ENCODE measurements at places on chromosomes 2 and 18.

DNA sequence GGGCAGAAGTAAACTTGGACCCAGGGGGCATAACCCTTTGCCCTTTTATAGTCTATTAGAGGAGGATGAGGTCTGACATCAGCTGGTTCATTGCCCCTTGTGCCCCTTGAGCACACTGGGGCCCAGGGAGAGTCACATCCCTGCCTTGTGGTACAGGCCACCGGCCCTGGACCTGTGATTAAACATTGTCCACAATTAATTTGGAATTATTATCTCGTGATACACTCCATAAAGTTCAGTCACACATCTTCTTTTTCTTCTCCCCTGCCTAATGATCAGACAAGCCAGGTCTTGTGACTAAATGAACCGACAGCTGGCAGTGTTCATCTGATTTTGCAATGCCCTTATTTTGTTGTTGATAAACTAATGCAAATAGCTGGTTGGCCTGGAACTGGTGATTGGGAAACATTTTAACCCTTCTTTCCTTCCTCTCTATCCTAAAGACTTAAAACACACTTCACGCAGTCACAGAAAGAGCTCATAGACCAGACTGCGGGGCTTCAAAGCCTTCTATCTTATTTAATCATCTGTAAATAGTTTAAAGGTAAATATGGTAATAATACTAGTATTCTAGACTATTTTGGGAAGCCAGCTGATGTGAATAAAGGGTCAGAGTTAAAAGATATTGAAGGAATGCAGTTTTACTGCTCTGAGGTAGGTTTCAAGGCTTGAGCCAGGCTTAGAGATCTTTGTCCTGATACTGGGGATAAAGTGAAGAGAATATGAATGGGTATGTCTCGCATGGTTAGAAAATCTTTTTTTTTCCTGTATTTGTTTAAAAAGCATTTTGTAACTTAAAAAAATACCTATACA, 13.4 kb downstream of the IL1R1 start:
- no peak for DNase-seq

GRCh38 chr2:10124538-10125045, 2.1 kb downstream of the RRM2 start:
- DNase-seq, result peak; percentile 45

GRCh38 chr2:168584911-168585310, 128.8 kb downstream of the CERS6 start:
- DNase-seq, result no peak

DNA sequence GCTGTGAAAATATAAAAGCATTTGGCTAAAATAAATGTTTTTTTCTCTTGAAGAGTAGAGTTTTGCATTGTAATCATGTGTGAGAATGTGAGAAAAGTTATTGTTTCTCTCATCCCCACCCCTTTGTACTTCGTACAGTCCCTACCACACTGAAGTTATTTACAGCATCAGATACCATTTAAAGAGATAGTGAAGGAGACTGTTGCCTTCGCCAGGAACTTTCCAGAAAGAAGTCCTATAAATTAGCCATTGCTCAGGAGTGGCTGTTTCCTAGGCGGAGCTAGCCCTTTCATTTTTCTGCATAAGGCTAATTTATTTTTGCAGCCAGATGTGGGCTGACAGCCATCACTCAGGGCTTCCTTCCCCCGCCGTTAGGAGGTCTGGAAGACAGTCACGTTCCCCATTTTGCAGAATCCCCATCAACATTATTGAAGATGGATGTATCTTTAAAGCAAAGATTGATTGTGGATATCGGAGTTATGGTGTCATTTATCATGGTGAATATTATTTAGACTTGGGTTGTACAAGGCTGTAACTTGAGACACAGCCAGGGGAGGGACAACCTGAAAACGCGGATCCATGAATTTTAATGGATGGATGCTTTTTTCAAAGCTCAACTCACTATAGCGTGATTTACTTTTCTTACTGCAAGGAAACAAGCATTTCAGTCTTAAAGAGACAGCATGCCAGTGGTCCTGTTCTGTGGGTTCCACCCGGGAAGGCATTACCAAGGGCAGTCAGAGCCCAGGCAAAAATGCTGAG, 17.1 kb downstream of the TSHZ1 start:
- DNase-seq, result no peak

- no peak for DNase-seq
Observed at GRCh38 chr2:28206762-28207161, 185.9 kb upstream of the FOSL2 start.

DNA sequence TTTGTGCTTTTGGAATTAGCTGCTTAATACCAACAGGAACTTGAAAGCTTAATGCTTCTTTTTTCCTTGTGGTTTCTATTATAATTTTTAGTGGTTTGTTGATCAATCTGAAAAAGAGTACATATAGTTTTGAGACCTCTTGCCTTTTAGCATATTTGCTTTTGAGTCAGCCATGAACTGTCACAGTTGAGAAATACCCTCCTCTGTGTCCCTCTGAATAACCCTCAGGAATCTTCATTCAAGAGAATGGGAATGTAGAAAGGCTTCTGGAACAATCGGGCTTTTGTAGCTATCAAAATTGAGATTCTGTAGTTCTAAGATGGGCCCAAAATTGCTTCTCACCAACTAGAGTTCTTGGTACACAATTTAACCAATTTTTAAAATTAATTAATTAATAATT, 451.1 kb upstream of the TRIB2 start:
- no peak for DNase-seq

- no peak for DNase-seq
Observed at GRCh38 chr18:75081486-75081885, 127.5 kb downstream of the PTGR3 start.

DNA sequence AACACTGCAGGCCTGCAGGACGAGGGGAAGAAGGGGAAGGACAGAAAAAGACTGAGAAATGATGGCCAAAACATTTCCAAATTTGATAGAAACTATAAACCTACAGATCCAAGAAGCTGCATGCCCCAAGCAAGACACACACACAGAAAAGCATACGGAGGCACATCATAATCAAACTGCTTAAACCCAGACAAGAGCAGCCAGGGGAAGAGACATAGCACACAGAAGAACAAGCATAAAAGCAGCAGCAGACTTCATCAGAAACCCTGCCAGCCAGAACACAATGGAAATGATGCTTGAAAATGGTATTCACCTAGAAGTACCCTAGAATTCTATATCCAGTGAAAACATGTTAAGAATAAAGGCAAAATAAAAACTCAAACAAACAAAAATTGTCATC, 57.2 kb upstream of the RNU4ATAC start:
- DNase-seq, result no peak

Data from activated gamma-delta T cell treated with Interleukin-2 at 50 U/mL for 16 hours (primary cell).